Bronchial smooth muscle cell (primary cell): ENCODE measurements at places on chromosomes 5 and 9. TPM values are rescaled to one million over a fixed set of nuclear protein-coding genes. Genes with fewer than 3 reads are reported as not detected.

The ADAMTS16 gene
- 0.16 TPM in 1 of 2 replicates, not detected in the other for total RNA-seq

The OR1J2 gene
- not detected in 2 replicates for total RNA-seq

The TTC16 gene
- total RNA-seq = 0.16 TPM in 1 of 2 replicates, not detected in the other

The RGMB gene
- 10.0 and 14.7 TPM in 2 replicates for total RNA-seq

The SLCO4C1 gene
- total RNA-seq = under 0.01 TPM in 1 of 2 replicates, not detected in the other

The SIL1 gene
- total RNA-seq = 109 and 134 TPM in 2 replicates

The SLC27A4 gene
- 7.7 and 9.3 TPM in 2 replicates for total RNA-seq

The JAKMIP2 gene
- total RNA-seq = 0.94 and 1.3 TPM in 2 replicates

The DRD1 gene
- under 0.01 TPM in 1 of 2 replicates, not detected in the other for total RNA-seq

The CCDC152 gene
- total RNA-seq = 0.09 and 2.2 TPM in 2 replicates

The DMRT2 gene
- total RNA-seq = not detected in 2 replicates

The CARD9 gene
- total RNA-seq = 0.77 and 0.79 TPM in 2 replicates

The GARIN3 gene
- not detected in 2 replicates for total RNA-seq

The ABLIM3 gene
- total RNA-seq = 23.6 and 24.9 TPM in 2 replicates

The PLPP6 gene
- total RNA-seq = 5.2 and 6.6 TPM in 2 replicates

The SH3GL2 gene
- total RNA-seq = not detected in 2 replicates

The LVRN gene
- 0.47 and 0.52 TPM in 2 replicates for total RNA-seq

The OTP gene
- not detected in 2 replicates for total RNA-seq

The HK3 gene
- 0.09 TPM in 1 of 2 replicates, not detected in the other for total RNA-seq

The PDLIM7 gene
- 45.0 and 63.5 TPM in 2 replicates for total RNA-seq

The ZCCHC10 gene
- 6.1 and 6.6 TPM in 2 replicates for total RNA-seq

The PCSK1 gene
- under 0.01 TPM in 1 of 2 replicates, not detected in the other for total RNA-seq

The SH2D3C gene
- total RNA-seq = not detected in 2 replicates

The NME5 gene
- total RNA-seq = 2.7 and 3.9 TPM in 2 replicates

The CKMT2 gene
- 1.3 and 3.6 TPM in 2 replicates for total RNA-seq

The TEK gene
- total RNA-seq = 0.43 and 15.6 TPM in 2 replicates

The CPLANE1 gene
- total RNA-seq = 11.2 and 12.3 TPM in 2 replicates
